HTR-8/SVneo (cell line): ENCODE measurements at places on chromosomes 7 and 10.

- no peak for DNase-seq
Measured at GRCh38 chr10:47331954-47332353, 9.7 kb downstream of the GDF2 start.

GRCh38 chr7:91068136-91068795, 196.0 kb upstream of the FZD1 start:
- DNase-seq, result no peak

- DNase-seq, result no peak
Measured at GRCh38 chr7:126778101-126778500, 474.6 kb downstream of the GRM8 start.

GRCh38 chr7:143334244-143334643, 18.3 kb downstream of the CLCN1 start:
- no peak for DNase-seq

DNA sequence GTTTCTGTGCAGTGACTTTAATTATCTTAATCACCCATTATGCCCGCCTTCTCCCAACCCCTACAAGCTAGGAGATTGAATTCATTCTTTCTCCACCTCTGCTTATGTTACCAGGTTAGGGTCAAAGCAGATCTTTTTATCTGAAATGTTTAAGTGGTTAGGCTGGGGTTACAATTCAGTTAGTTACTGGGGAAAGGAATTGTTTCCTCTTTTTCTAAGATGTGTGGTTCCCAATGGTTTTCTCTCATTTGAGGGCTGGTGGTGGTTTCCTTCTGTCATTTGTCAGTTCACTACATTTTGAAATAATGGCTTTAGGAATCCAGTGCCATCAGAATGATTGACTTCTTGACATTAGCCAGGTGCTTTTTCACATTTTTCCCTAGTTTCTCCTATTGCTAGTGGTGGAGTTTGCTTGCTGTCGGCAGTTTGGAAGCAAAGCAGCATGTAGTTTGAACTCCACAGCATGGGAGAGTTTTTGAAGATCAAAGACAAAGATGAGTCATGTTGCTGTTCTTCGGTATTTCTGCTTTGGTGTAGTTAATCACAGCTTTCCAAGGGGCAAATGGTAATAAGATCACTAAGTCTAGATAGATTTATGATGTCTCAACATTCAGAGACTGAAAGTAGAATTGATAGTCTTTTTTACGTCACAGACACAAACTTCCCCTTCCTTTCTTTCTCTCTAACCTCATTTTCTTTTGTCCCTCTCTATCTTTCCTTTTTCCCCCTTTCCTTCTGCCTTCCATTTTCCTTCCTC, 168.2 kb downstream of the SND1 start:
- DNase-seq, result peak; percentile 51

GRCh38 chr7:120337308-120337907, 64.4 kb downstream of the KCND2 start:
- DNase-seq, result no peak

DNA sequence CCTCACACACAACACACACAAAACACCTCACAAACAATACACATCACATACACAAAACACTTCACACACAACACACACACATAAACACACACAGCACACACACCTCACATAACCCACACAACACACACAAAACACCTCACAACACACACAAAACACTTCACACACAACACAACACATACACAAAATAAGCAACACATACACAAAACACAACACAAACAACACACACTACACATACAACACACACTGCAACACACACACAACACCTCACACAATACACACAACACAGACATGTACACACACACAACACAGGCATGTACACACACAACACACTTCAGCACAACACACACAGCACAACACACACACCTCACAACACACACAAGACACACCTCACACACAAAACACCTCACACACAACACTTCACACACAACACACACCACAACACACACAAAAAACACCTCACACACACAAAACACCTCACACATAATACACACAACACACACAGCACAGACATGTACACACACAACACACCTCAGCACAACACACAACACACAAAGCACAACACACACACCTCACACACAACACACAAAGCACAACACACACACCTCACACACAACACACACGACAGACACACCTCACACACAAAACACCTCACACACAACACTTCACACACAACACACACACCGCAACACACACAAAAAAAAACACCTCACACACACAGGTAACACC, 107.5 kb downstream of the TNS3 start:
- DNase-seq, result no peak

- DNase-seq, result no peak
Measured at GRCh38 chr7:157423348-157423747, 86.5 kb downstream of the DNAJB6 start.

- DNase-seq, result no peak
Measured at GRCh38 chr10:94725871-94726270, 36.6 kb upstream of the CYP2C19 start.

DNA sequence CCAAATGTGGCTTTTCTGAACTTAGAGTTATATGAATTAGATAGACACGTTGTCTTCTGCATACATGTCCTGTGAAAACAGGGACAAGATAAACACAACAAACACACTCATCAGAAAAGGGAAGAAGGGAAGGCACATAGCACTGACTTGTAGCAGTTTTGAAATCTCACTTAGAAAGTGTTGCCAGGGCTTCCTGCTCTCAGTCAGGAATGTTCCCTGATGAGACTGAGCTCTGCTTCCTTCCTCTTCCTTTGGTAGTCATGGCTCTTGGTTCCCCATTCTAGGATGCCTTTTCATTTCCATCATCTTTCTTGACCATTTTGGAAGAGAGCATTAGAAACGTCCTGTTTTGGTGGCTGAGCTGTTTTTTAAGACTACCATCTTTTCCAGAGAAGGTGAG, 233.8 kb upstream of the LYZL1 start:
- no peak for DNase-seq

DNA sequence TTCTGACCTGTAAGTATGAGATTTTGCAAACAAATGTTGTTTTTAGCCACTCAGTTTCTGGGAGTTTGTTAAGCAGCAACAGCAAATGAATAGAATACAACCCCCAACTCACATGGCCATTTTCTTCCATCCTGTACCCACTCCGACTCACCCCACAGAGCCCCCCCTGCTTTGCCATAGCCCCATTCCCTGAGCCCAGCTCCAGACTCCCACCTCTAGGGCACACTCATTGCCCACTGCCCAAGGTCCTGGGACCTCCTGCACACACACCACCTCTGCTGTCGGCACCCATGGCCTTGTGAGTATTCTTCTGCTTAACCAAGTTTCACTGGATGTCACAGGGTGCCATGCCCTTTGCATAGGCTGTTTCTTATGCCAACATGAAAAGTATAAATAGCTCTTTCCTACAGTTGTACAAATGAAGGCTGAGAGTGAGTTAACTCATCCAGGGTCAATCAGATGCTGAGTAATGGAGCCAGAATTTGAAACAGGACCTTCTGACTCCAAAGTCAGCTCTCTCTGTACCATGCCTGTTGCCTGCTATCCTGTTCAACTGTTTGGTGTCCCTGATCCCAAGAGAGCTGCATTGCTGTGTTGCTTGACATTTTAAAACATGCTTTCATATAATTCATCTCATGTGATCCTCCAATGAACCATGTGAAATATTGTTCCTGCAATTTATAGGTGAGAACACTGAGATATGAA, 367.8 kb upstream of the ZMIZ1 start:
- DNase-seq, result no peak

DNA sequence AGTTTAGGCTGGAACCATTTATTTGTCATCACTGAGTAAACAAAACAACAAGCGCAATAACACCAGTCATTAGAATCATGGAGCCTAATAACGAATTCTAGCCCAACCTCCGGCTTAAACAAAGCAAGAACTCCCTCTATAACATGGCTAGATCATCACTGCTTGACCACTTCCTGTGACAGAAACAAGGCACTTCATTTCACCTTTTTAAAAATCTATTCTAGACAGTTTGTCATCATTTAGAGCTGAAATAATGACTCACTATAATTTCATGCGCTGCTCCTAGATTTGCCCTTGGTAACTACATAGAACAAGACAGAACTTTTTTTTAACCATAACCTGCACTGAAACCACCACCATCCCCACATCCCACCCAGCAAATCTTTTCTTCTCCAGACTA, 81.3 kb downstream of the OSBPL3 start:
- DNase-seq, result peak; percentile 33

- no peak for DNase-seq
Measured at GRCh38 chr10:11677480-11677879, 64.7 kb upstream of the ECHDC3 start.

GRCh38 chr7:142956951-142957623, 5.1 kb downstream of the KEL start:
- no peak for DNase-seq

GRCh38 chr7:26081638-26082037, 70.4 kb upstream of the NFE2L3 start:
- DNase-seq, result no peak

GRCh38 chr7:101547916-101548661, 81.0 kb downstream of the MYL10 start:
- no peak for DNase-seq

- DNase-seq, result no peak
Measured at GRCh38 chr7:77570330-77571011, 33.4 kb downstream of the PTPN12 start.

DNA sequence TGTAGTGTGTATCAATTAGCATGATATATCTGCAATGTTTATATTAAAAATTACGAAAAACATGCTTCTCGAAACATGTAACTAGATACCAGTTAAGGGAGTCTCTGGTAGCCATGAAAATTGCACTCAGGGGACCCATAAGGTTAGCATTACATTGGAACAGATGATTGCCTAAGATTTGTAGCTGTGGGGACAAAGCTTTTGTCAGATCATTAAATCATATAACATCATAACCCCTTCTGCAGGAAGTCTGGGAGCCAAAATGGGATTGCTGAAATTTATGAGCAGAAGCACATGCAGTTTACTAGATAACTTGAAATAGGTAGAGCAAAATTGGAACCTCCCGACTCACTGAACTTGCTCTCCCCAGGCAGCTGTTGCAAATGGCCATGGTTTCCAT, 235.0 kb upstream of the IGFBP3 start:
- DNase-seq, result no peak

GRCh38 chr10:85921789-85922188, 444.8 kb downstream of the GRID1 start:
- no peak for DNase-seq

- no peak for DNase-seq
Measured at GRCh38 chr7:101635484-101635883, 6.4 kb upstream of the MYL10 start.

DNA sequence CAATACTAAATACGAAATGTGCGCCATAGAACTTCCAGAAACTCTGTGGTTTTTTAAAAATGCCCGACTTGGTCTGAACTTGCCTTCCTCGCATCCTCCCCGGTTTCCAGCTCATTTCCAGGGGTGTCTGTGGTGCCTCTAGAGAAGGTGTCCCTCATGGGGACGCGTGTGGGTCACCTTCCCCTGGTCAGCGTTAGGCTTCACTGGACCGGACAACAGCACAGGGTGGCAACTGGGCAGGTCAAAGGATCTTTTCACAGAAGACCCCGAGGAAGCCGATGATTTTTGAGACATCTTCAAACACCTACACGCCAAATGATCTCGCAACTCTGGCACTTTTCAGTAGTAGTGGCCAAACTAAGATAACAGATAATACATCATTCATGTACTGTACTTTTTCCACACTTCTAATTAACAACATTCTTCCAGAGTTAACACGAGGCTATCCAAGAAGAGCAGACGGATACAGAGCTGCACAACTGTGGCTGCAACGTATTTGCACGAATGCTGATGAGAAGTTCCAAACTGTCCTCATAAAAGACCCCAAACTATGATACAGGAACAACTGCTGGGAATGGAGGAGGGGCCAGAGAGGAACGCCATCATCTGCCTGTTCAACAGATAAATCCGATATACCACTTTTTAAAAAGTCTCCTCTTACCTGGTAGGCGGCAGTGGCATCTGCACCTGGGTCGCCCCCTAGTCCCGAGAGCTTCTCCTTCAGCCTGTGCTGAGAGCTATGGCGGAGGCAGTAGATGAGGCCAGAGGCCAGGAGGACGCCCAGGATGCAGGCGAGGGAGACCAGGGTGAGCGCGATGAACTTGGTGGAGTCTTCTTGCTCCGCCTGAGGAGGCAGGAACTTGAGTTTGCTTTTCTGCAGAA, 345.5 kb downstream of the DNAJB6 start:
- no peak for DNase-seq

DNA sequence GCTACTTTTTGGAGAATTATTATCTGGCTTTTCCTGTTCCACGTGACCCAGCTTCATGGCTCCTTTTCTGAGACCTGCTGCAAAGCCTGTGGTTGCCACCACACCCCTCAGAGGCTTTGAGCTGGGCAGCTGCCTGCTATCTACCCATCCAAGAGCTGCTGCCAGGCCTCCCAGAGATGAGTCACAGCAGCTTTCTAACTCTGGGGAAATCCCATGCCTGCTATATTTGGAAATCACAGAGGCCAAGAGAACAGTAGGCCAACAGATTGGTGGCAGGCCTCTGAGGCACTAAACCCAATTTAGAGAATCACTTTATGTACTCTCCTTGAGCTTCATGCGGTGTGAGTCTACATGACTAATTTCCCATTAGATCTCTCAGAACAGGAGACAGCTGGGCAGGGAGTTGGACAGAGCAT, 35.2 kb downstream of the SGCE start:
- peak; percentile 35 for DNase-seq

DNA sequence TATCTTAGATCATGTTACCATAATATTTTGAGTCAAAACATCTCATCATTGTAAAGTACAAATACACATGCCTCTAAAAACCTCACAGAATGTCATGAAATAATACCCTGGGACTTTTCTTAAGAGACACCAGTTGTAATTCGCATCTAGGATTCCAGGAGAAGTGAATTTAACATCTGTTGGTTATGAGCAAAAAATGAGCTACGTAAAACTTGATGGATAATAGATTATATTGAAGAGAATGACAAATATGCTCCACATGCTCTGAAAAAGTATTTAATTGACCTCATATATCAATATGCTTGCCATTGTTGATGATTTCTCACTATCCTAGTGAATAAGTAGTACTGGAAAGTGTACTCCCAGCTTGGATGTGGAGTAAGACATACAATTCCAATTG, 227.0 kb downstream of the BBS9 start:
- DNase-seq, result no peak

GRCh38 chr7:25541094-25541821, 313.0 kb upstream of the NPVF start:
- DNase-seq, result no peak

- DNase-seq, result no peak
Measured at GRCh38 chr7:36570528-36571189, 153.6 kb downstream of the AOAH start.

DNA sequence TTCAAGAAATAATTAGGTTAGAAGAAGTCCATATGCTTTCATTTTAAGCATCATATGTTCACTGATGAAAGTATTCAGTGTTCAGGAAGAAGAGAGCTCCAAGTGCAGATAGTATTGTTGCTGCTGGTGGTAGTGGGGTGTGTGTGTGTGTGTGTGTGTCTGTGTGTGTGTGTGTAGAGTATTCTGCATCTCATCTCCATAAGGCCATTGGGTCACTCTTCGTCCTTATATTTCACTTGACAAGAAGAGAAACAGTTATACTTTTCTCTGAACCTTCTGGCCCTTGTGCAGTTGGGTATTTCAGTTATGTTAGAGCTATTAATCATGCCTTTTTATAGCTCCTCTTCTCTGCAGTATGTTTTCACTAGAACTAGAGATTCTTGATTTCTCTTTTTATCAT, 26.2 kb downstream of the ADAM22 start:
- no peak for DNase-seq
